ENCODE measurements at places on chromosomes 2 and 18. TPM values are rescaled to one million over a fixed set of nuclear protein-coding genes. Genes with fewer than 3 reads are reported as not detected.
A peak's percentile ranks its signal among the peaks of the same experiment; 100 is the strongest.

DNA sequence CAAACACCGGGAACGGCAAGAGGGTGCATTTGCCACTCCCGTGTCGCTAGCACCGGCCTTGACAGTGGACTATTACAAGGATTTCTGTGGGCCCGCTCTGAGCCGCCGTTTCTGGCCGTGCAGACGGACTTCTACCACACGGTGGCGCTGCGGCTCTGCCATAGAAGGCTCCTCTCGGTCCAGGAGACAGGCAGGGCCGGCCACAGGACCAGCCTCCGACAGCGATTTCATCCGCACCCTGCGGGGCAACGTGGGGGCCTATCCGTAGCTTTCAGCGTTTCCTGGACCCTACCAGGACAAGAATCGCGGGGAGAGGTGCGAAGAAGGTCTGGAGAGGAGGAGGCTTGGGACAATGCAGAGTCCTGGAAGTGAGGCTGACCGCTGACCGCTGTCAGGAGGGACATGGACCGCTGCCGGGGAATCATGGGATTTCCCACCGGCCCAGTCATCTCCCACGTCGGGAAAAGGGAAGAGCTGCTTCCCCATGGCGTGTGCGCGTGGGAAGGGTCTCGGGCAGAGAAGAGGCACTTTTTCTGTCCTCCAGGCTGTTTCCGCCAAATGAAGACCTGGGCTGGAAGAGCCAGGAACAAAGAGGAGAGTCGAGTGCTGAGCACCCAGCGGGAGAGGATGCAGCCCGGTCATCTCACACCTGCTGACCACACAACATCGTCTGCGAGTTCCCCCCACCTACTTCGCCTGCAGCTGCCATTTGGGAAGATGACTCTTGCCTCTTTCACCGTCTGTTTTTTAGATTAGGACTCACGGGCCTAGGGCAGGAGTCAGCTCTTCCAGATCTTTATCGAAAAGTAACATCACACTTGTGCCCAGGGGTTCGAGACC lies 35.5 kb upstream of the HAAO start:
- H3K4me1 ChIP-seq, result no peaks in the 10 kb centered on the region
- peak; percentile 97 for DNase-seq
- no peak overlapping the region for H3K27ac ChIP-seq
- H3K27me3 ChIP-seq, result no peaks in the 10 kb centered on the region
- no peak overlapping the region for H3K4me3 ChIP-seq
- H3K36me3 ChIP-seq, result no peaks in the 10 kb centered on the region

- no peaks in the 10 kb centered on the region for H3K36me3 ChIP-seq
- H3K4me1 ChIP-seq, result peaks cover 5% of the 10 kb centered on the region
- H3K4me3 ChIP-seq, result no peak overlapping the region
Observed at GRCh38 chr2:172308253-172308935, 119.0 kb upstream of the ITGA6 start.

- no peak overlapping the region for H3K27ac ChIP-seq
- DNase-seq, result no peak
- no peaks in the 10 kb centered on the region for H3K36me3 ChIP-seq
Observed at GRCh38 chr18:77086034-77086433, 46.5 kb downstream of the MBP start.

DNA sequence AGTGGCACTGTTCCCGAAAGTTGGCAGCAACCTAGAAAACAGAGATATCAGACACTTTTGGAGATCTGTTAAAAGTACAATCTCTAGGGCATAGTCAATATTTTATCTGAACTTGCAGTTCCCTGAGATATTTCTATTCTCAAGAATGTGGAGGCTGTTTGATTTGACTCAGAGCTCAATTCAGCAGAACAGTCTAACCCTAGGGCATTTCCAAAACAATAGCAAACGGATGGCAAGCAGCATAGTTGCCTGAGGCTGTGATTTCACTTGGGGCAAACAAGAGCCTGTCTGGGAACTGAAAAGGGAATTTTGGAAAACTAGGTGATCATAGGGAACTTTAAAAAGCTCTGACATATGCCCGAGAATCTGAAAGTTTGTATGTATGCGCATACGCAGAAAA lies 772.8 kb upstream of the LRRTM1 start:
- no peak overlapping the region for H3K27ac ChIP-seq
- no peak overlapping the region for H3K4me3 ChIP-seq
- no peaks in the 10 kb centered on the region for H3K27me3 ChIP-seq
- H3K36me3 ChIP-seq, result peaks cover 8% of the 10 kb centered on the region
- H3K4me1 ChIP-seq, result peaks cover 11% of the 10 kb centered on the region
- peak; percentile 56 for DNase-seq

GRCh38 chr2:47126783-47127182 lies 28.3 kb downstream of the STPG4 start:
- H3K27ac ChIP-seq, result no peak overlapping the region
- DNase-seq, result no peak
- H3K36me3 ChIP-seq, result no peaks in the 10 kb centered on the region
- H3K4me3 ChIP-seq, result no peak overlapping the region

GRCh38 chr2:240217431-240218301 lies 77.2 kb upstream of the OTOS start:
- H3K27me3 ChIP-seq, result no peaks in the 10 kb centered on the region
- H3K4me3 ChIP-seq, result no peak overlapping the region
- H3K36me3 ChIP-seq, result no peaks in the 10 kb centered on the region
- no peak overlapping the region for H3K27ac ChIP-seq
- DNase-seq, result peak; percentile 63

DNA sequence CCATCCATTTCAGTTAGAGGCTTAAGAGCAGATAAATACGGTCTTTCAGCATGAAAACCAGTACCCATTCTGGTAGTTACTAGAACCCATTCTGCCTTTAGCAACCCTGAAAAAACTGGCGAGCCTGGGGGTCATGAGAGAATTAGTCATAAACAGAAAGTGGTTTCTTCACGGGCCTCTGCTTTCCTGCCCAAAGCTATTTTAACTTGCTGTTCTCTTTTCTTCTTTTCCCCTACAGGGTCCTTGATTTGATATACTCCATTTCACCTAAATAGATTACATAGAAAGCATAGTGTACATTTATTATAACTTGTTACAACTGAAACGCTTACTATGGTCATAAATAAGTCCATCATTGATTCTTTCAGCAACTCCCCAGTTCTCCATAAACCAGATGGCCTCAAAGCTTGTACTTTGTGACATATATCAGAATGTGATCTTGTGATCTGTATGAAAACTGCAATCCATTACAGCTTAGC lies 48.3 kb downstream of the WDFY1 start:
- H3K27ac ChIP-seq, result no peak overlapping the region
- no peak for DNase-seq
- no peaks in the 10 kb centered on the region for H3K4me1 ChIP-seq
- no peak overlapping the region for H3K4me3 ChIP-seq
- H3K36me3 ChIP-seq, result peaks cover 68% of the 10 kb centered on the region

DNA sequence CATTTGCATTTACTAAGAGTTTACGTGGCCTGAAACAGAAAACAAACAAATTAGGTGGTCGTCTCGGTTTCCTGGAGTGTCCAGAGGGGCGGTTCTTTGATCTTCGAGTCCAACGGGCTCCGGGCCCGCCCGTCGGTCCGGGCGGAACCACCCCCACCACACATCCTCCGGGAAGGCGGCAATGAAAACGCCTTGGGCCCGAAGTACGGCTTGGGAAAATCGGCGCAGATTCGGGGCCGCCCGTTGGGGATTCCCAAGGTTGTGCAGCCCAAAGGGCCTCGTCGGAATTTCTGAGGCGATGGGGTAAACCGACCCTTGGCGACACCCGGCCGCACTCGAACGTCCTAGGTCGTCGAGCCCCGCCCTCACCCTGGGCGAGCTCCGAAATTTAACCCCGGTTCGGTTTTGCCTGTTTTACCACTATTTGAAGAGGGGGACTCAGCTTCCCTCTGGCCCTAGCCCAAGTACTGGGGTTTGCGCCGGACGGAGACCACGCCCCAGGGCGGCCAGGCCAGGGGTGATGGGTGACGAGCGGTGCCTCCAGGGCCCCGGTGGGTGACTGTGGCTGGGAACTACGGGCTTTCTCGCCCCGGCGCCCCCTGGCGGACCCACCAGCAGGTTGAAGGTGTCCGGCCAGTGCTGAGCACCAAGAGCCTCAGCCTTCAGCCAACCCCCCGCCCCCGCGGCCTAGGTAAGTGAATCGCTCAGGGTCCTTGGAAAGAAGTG lies 1.9 kb upstream of the CFAP53 start:
- peaks cover 59% of the 10 kb centered on the region for H3K36me3 ChIP-seq
- H3K27me3 ChIP-seq, result peaks cover 17% of the 10 kb centered on the region
- H3K27ac ChIP-seq, result no peak overlapping the region
- no peak overlapping the region for H3K4me3 ChIP-seq
- no peaks in the 10 kb centered on the region for H3K4me1 ChIP-seq

GRCh38 chr18:74796841-74797576 lies 199.3 kb downstream of the ZNF407 start:
- H3K4me3 ChIP-seq, result no peak overlapping the region
- no peak overlapping the region for H3K27ac ChIP-seq
- no peak for DNase-seq

DNA sequence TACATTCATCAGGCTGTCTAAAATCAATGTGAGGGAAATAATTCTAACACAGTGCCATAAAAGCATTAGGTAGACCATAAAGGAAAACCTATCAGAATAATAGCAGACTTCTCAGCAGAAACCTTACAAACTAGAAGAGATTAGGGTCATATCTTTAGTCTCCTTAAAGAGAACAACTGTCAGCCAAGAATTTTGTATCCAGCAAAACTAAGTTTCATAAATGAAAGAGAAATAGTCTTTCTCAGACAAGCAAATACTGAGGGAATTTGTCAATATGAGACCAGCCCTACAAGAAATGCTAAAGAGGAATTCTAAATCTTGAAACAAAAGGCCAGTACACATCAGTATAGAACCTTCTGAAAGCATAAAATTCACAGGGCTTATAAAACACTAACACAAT lies 482.0 kb downstream of the SATB2 start:
- H3K36me3 ChIP-seq, result no peaks in the 10 kb centered on the region
- no peak overlapping the region for H3K27ac ChIP-seq
- H3K4me3 ChIP-seq, result no peak overlapping the region
- H3K27me3 ChIP-seq, result no peaks in the 10 kb centered on the region

DNA sequence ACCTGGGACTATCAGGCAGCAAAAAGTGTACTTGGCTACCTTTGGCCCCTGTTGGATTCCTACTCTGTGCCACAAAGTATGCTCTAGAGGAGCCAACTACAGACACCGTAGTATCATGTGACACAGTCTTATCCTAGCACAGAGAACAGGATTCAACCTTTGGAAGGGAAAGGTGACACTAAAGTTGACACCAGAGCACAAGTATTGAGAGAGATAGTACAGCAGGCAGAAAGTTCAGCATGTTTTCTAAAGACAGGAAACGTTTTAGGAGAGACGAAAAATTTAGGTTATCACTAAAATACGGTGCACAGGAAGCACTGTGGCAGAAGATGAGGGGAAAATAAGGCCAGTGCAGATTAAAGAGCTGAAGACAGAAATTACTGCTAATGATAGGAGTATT lies 18.6 kb downstream of the SMAD2 start:
- no peak overlapping the region for H3K27ac ChIP-seq
- peaks cover 11% of the 10 kb centered on the region for H3K4me1 ChIP-seq
- no peak overlapping the region for H3K4me3 ChIP-seq
- H3K36me3 ChIP-seq, result peaks cover 93% of the 10 kb centered on the region

GRCh38 chr2:237894396-237894979 lies 35.1 kb downstream of the RAMP1 start:
- no peaks in the 10 kb centered on the region for H3K4me1 ChIP-seq
- peak; percentile 38 for DNase-seq
- no peaks in the 10 kb centered on the region for H3K36me3 ChIP-seq
- no peak overlapping the region for H3K27ac ChIP-seq
- H3K4me3 ChIP-seq, result no peak overlapping the region

GRCh38 chr2:107743274-107743673 lies 83.4 kb upstream of the RGPD4 start:
- DNase-seq, result no peak
- no peaks in the 10 kb centered on the region for H3K27me3 ChIP-seq
- H3K4me3 ChIP-seq, result no peak overlapping the region
- H3K4me1 ChIP-seq, result no peaks in the 10 kb centered on the region

DNA sequence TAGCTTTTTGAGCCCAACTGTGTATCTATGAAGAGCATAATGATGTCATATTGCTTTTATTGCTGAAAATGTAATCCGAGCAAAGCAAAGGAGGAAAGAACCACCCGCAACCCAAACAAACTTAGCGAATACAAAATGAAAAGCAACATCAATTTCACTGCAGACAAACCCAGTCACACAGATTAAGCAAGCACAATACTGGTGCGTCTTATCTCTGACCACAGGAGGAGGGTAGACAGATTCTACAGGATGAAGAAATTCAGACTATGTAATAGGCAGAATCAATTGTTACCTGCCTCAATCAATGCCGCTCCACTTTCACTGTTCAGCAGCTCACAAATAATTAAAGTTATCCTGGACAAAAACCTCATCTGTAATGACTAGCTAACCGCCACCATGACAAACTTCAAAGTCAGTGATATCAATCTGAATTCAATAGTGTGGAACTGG lies 115.5 kb upstream of the SP3 start:
- DNase-seq, result no peak
- H3K27ac ChIP-seq, result peak overlapping the region; percentile 19
- H3K36me3 ChIP-seq, result peaks cover 15% of the 10 kb centered on the region

GRCh38 chr2:55590810-55591440 lies 26.5 kb downstream of the PPP4R3B start:
- no peak for DNase-seq
- H3K4me3 ChIP-seq, result no peak overlapping the region
- no peaks in the 10 kb centered on the region for H3K27me3 ChIP-seq
- no peak overlapping the region for H3K27ac ChIP-seq
- no peaks in the 10 kb centered on the region for H3K4me1 ChIP-seq

GRCh38 chr2:104889960-104890684 lies 36.2 kb downstream of the POU3F3 start:
- H3K27ac ChIP-seq, result no peak overlapping the region
- no peaks in the 10 kb centered on the region for H3K36me3 ChIP-seq
- no peak overlapping the region for H3K4me3 ChIP-seq
- DNase-seq, result no peak
- H3K4me1 ChIP-seq, result no peaks in the 10 kb centered on the region

GRCh38 chr18:76514573-76514972 lies 19.5 kb upstream of the ZNF516 start:
- no peaks in the 10 kb centered on the region for H3K4me1 ChIP-seq
- no peak for DNase-seq
- H3K4me3 ChIP-seq, result no peak overlapping the region
- no peaks in the 10 kb centered on the region for H3K36me3 ChIP-seq
- H3K27me3 ChIP-seq, result no peaks in the 10 kb centered on the region

VAMP5 gene
- total RNA-seq, result 6.3 TPM

MEP1B gene
- not detected for total RNA-seq

IGFBP2 gene
- 80.8 TPM for total RNA-seq

CRYGC gene
- total RNA-seq, result not detected

TNFRSF11A gene
- total RNA-seq, result 13.7 TPM

All from endodermal cell (in vitro differentiated cells).